ENCODE measurements at places on chromosomes 16 and 17. TPM values are rescaled to one million over a fixed set of nuclear protein-coding genes. Genes with fewer than 3 reads are reported as not detected.

The CD7 gene
- total RNA-seq: not detected

The KRTAP4-5 gene
- total RNA-seq: not detected

The TMC5 gene
- 0.33 TPM for total RNA-seq

The RND2 gene
- 0.17 TPM for total RNA-seq

The TBC1D28 gene
- not detected for total RNA-seq

The PITPNM3 gene
- 24.2 TPM for total RNA-seq

The MPV17L gene
- total RNA-seq: 7.8 TPM

The CDH5 gene
- total RNA-seq: not detected

The KIF18B gene
- under 0.01 TPM for total RNA-seq

The HID1 gene
- total RNA-seq: 3.8 TPM
